M059J (cell line): ENCODE measurements at places on chromosomes 13 and 19.

DNA sequence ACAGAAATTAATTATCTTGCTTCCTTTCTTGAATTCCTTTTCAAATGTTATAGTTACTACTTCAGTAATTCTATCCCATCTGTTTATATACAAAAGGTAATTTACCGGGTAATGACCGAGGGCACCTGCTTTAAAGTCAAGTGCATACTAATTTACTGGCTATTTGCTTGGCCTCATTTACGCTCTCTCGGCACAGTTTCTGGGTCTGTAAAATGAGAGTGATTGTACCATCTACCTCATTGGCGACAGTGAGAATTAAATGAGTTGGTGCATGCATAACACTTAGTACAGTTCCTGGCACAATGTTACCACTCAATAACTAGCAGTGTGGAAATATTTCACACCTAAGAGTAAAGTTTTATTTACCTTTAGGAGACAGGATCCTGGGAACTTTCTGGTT is 111.6 kb downstream of the GGACT start:
- no peak for DNase-seq

- DNase-seq: peak; percentile 69
Measured at GRCh38 chr13:114107686-114108081, 24.7 kb downstream of the RASA3 start.

DNA sequence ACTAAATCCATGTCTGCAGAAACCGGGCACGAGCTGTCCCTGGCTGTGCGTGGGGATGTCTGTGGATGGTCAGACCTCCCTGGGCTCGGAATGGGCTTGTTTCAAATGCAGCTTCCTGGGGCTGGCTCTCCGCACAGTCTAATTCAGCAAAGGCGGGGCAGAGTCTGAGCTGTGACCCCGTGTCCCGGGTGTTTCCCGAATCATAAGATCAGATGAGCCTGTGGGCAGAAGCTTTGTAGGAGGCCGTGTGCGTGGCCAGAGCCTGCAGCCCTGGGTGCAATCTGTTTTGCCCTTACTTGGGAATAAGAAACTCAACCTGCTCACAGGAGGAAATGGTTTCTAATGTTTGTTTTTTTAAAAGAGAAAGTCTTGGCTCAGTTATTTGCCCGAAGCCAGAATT is 13.9 kb upstream of the GNA11 start:
- peak; percentile 87 for DNase-seq

- DNase-seq: no peak
Measured at GRCh38 chr13:82070416-82070815, 1729.5 kb upstream of the SPRY2 start.

DNA sequence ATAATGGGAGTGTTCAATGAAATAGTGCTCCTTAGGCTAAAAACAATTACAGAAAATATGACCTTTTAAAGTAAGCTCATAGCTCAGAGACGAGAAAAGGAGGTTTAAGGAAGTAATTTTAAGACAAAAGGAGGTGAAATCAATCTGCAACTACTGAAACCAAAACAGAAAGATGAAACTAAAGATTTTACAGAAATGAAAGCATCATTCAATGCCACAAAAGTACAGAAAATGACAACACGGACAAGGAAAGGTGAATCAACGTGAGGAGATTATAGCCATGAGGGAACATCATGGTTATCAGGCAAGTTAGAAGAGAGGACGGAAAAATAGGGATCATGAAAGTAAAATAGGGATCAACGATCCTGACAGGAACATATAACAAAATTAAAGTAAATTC is 745.2 kb downstream of the PCDH17 start:
- DNase-seq: no peak

- no peak for DNase-seq
Measured at GRCh38 chr19:50046649-50047503, 21.1 kb downstream of the ZNF473 start.

DNA sequence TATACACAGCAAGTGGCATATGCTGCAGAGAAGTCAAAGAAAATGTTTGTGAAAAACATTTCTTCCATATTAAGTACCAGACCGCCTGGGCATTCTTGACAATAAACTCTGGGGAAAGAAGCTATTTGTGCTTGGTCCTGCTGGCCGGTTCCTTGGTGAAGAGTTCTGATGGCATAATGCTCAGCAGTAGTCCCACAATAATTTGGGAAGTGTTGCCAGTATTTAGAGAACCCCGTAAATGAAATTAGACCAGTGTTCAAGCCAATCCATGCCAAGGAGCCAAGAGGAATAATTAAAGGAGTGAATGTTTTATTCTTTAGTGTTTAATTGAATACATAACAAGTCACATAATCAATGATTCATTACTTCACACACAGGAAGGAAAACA is 6.3 kb downstream of the KCTD12 start:
- DNase-seq: no peak

GRCh38 chr13:98475522-98475921 is 101.4 kb downstream of the STK24 start:
- no peak for DNase-seq

DNA sequence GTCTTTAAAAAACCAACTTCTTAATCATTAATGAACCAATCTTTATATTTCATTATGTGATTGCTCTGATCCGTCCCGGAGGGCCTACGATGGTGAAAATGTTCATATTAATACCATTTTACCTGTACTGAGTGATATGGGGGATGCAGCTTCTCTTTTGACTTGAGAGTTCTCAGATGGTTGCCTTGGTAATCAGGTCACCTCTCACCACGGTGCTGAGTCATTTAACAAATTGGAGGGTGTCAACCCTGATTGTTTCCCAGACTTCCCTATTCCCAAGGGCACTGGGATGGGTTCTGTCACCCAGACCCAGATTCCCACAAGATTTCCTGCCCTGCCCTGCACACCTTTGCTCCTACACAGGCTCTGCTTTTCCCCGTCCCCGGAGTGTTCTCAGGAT is 128.5 kb upstream of the TMTC4 start:
- DNase-seq: peak; percentile 1

DNA sequence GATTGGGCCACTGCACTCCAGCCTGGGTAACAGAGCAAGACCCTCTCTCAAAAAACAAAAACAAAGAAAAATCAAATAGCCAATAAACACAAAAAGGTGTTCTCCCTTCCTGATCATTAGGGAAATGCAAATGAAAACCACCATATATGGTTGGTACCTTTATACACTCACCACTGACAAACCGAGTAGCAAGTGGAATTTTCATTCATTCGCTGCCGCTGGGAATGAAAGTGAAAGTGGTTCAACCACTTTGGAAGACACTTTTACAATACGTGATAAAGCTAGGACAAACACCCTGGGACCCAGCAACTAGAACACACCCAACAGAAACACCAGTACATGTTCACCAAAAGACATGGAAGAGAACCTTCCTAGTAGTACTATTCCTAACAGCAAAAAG is 21.0 kb downstream of the GRIK5 start:
- peak; percentile 59 for DNase-seq

GRCh38 chr13:52852444-52852843 is 4.0 kb upstream of the PCDH8 start:
- no peak for DNase-seq

GRCh38 chr19:41328157-41328841 is 18.3 kb downstream of the CCDC97 start:
- DNase-seq: no peak

DNA sequence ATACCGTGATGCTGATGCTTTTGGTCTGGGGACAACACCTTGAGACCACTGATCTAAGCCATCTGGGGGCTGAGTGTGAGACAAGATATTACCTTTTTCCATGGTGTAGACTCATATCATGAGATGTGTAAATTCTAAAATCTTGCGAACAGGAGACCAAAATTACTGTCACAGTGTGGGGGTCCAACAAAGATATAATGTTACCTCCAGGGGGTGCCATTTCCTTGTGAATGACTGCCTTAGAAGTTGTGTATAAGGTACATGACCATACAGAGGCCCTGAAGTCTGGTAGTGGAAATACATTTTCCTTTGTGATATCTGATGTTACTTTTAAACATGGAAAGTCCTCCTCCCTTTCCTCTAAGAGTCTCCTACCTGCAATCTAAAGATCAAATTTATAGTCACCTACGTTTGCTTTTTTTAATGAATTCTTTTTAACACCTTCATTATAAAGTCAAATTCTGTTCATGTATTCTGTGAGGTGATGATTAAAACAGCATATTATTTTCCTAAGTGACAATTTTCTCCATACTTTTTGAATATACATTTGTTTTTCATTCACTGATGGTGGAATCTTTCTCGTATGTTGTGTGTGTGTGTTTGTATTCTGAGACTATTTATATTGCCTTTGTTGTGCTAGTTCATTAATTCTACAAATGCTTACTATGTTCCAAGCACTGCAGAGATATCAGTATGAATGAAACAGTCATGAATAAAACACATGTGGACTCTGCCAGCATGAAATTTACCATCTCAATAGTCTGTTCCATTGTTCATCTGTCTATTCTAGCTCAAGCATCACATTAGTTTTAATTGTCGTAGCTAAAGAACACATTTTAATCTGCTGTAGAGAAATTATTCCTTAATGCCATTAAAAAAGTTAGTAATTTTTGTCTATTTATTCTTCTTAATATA is 113.7 kb downstream of the RFC3 start:
- DNase-seq: peak; percentile 70

DNA sequence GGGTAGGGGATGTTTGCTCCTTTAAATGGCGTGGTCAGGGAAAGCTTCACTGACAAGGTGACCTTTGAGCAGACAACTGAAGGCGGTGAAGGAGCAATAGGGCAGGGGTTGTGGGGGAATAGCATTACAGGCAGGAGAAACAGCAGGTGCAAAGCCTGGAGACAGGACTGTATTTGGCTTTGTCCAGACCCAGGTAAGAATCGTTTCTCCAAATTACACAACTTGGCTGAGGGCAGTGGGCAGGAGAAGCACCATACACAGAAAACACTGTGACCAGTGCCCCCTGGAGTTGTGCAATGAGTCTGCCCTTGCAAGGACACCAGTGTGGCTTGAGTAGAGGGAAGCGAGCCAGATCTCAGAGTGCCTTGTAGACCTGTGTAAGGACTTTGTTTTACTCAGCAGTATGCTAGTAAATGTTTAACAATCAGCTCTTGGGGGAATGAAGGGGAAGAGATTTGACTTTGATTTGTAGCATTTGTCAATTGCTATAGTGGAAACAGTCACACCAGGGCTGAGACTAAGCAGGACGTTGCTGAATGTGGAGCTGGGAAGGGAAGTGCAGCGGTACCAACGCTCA is 360.0 kb downstream of the DCT start:
- no peak for DNase-seq

DNA sequence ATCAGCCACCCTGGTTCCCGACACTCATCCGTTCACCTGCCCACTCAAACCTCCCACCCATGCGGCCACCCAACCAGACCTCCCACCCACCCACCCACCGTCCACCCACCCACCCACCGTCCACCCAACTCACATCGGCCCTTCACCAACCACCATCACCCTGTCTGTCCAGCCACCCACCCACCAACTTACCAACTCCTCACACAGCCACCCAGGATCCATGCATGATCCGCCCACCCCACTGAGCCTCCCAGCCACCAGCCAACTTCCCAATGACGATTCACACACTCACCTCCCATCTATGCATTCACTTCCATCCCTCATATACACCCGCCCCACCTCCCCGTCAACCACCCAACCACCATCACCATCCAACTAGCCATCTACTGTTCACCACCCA is 4.3 kb downstream of the JOSD2 start:
- DNase-seq: no peak

GRCh38 chr13:34421858-34422475 is 520.1 kb upstream of the NBEA start:
- peak; percentile 65 for DNase-seq

DNA sequence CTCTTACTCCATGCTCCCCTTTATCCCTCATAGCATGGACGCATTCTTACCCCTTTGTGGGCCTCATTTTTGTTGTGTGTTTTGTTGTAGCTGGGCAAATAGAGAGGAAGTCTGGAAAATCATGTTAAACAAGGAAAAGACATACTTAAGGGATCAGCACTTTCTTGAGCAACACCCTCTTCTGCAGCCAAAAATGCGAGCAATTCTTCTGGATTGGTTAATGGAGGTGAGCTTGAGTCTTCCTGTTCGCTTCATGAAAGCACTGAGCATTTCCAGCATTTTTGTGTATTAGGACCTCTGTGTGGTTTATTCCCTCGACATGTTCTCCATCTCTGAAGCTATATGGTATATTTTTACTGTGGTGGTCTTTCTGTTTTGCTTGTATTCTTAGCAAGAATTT is 5.5 kb downstream of the CCNE1 start:
- no peak for DNase-seq

DNA sequence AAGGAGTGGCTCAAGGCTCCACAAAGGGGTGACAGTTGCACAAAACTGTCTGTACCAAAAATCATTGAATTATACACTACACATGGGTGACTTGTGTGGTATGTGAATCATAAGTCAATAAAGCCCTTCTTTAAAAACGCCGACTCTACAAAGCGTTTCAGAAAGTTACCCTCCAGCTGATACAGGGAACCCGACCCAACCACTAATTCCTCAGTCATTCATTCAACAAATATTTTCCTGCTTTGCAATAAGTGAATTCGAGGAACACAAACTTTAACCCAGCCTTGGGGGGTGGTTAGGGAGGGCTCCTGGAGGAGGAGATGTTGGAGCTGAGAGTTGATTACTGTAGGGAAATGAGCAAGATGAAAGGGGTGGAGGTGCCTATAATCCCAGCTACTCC is 32.0 kb downstream of the LTBP4 start:
- DNase-seq: peak; percentile 51

- DNase-seq: peak; percentile 33
Measured at GRCh38 chr19:51158474-51159129, 16.5 kb downstream of the SIGLEC7 start.

DNA sequence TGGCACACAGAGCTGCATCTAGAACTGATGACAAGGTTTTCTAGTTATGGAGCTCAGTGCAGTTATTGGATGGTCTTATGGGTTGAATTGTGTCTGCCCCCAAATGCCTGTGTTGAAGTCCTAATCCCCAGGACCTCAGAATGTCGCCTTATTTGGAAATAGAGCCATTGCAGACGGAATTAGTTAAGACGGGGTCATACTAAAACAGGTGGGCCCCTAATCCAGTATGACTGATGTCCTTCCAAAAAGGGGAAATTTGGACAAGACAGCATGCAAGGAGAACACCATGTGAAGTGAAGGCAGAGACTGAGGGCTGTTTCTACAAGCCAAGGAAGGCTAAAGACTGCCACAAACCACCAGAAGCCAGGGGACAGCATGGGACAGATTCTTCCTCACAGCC is 148.7 kb downstream of the KCTD12 start:
- no peak for DNase-seq

DNA sequence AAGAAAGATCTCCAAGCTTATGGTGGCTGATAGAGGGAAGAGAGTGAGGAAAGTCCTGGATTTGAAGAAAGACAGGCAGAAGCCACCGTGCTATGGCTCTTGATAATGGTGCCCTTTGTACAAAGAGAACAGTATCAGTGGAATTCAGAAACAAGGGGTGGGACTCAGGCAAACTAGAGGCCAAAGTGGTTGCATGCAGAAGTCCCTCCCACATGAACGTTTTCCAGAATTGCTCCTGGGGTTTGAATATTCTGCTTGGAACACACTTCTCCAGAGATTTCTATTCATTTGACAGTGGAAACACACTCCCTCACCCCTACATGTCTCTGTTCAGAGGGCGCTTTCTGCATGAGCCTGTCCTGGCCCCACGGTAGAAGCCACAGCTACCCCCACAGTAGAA is 10.1 kb upstream of the MBNL2 start:
- no peak for DNase-seq

GRCh38 chr13:98343461-98343860 is 166.4 kb upstream of the RNF113B start:
- no peak for DNase-seq
